ENCODE measurements at places on chromosomes 2 and 18.

- DNase-seq, result no peak
These were observed 61.1 kb downstream of the ANTXR1 start for GRCh38 chr2:69073928-69074570.

GRCh38 chr2:36379710-36380448, 24.3 kb downstream of the CRIM1 start:
- no peak for DNase-seq

DNA sequence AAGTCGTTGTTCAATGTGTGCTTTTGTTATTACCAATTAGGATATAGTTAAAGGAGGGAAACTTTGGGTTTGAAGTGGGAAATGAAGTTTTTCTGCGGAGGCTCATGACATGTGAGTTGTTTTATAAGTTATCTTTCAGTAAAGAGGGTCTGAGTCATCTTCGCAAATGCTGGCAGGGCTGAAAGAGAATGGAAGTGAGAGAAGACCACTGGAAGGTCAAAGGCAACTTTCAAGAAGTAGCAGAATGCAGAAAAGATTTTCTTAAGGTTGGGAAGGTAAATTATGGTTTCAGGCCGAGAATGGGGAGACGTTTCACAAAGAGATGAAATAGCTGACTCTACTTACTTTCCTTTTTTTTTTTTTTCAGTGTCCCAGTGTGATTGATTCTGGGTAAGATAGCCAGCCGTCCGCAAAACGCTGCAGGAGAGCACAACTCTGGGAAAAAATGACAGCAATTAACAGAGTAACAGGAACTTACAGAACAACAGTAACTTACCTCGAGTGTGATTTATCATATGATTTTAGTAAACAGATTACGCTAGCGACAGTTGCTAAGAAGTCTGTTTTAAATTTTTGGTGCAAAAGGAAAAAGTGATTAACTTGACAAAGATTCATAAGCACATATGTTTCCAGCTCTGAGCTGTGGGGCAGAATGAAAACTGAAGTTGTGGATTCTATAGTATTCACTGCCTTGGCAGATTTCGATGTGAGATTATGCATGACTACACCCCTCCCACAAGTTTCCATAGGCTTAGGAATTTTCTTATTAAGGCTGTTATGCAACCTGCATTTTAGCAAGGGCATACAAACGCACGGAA, 46.8 kb upstream of the ACTR3 start:
- DNase-seq, result no peak

GRCh38 chr2:75324141-75324540, 124.8 kb upstream of the TACR1 start:
- no peak for DNase-seq

DNA sequence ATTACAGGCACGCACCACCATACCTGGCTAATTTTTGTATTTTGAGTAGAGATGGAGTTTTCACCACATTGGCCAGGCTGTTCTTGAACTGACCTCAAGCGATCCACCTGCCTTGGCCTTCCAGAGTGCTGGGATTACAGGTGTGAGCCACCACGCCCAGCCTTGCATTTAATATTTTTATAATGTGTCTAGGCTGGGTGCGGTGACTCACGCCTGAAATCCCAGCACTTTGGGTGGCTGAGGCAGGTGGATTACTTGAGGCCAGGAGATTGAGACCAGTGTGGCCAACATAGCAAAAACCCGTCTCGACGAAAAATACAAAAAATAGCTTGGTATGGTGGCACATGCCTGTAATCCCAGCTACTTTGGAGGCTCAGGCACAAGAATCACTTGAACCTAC, 3.2 kb downstream of the RPL37A start:
- DNase-seq, result no peak

- DNase-seq, result no peak
These were observed 18.8 kb downstream of the ATP6V1C2 start for GRCh38 chr2:10740226-10740625.

GRCh38 chr2:100765481-100765880, 54.5 kb upstream of the NPAS2 start:
- DNase-seq, result no peak

DNA sequence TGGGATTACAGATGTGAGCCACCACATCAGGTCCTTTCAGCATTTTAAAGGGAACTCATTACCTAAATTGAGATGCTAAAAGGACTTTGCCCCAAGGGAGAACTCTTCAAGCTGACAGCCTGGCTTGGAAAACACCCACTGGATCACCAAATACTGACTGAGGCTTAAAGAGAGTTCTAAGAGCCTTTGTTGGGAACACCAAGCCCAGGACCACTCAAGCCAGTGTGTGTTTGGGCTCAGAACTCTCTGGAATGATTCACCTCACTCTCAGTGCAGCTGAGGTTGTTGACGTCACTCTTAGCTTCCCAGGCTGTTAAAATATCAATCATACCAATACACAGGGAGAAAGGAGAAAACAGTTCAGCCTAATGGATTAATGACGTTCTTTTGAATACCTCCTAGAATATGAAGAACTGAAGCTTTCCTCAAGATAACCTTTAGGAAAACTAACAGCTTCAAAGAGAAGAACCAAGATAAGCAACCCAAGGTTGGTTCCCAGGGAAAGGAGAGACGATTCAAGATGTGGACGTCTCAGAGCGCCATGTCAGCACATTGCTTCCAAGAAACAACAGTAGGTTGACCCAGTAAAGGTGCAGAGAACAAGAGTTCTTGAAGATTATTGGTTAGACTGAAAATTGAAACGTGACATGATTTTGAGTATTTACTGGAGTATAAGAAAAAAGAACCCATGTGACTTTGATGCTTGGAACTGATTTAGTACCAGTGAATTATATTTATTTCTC, 48.0 kb upstream of the MGAT4A start:
- DNase-seq, result no peak

- no peak for DNase-seq
These were observed 3.9 kb downstream of the CXCR1 start for GRCh38 chr2:218162814-218163213.

DNA sequence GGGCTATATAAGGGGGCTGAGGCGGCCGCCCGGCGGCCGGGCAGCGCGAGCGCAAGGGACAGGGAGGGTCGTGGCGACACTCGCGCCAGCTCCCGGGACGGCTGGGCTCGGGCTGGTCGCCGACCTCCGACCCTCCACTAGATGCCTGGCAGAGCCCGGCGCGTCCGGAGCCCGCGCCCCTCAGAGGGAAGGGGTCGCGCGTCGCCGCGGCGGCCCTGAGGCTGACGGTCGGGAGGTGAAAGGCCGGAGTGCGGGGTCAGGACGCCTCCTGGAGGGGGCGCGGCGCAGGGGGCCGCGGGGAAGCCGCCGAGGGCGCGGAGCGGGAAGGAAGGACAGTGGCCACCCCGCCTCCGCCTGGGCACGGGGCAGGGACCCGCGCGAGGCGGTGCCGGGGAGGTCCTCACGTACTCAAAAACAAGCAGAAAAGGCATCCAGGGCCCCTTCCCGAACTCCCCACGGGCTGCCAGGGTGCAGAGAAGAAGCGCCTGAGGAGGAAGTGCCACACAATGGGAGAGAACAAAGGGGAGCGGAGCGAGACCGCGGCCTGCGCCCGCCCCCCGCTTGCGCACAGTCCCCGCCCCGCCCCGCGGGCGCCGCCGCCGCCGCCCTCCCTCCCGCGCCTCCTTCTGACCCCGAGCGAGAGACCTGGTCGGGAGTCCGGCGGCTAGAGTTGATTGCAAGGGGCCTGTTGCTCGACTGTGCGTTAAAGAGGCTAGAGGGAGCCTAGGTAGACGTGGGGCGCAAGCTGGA, 776 bp upstream of the KLF7 start:
- DNase-seq, result no peak

- no peak for DNase-seq
These were observed 173.2 kb upstream of the COPS8 start for GRCh38 chr2:236912326-236913120.

DNA sequence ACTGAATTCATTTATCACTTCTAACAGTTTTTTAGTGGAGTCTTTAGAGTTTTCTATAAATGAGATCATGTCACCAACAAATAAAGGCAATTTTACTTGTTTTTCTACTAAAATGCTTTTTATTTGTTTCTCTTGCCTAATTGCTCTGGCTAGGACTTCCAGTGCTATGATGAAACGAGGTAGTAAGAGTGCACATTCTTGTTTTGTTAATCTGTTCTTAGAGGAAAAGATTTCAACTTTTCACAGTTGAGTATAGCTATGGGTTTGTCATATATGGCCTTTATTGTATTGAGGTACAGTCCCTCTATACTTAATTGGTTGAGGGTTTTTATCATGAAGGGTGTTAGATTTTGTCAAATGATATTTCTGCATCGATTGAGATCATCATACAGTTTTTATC, 5.6 kb downstream of the IL18RAP start:
- DNase-seq, result no peak
